ENCODE measurements at places on chromosomes 6 and 20.
A peak's percentile ranks its signal among the peaks of the same experiment; 100 is the strongest.

DNA sequence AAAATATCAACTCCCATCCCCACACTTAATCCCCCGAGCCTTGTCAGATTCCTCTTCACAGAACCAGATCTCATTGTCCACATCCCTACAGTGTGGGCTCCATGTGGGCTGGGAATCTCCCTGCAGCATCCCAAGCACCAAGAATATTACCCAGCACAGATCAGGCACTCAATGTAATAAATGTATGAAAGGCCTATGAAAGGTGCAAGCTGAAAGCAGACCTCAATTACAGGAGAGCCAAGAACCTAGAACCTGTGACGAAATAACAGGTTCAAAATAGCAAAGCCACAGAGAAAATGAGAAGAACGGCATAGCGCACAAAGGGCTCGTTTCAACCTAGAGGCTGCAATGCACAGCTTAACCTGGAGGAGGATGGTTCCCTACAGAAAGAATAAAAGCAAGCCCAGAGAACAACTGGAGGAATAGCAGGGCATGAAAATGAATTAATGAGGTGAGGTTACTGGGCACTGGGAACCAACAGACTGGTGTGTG, 3.1 kb downstream of the SLC23A2 start:
- no peak for DNase-seq

DNA sequence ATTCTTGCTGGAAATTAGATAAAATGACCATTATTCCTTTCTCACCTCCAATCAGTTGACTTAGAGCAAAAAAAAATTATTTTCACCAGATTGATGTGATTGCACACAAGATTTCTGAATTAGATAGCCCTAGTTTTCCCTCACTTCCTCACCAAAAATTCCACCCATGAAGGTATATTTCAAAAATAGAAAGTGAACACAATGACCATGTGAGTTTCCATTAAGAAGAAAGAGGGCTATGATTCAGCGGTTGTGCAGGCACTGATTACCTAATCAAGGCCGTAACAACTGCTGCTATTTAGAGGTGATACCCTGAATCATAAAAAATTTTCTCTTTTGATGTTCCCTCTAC, 19.5 kb upstream of the RALGAPA2 start:
- DNase-seq = no peak

DNA sequence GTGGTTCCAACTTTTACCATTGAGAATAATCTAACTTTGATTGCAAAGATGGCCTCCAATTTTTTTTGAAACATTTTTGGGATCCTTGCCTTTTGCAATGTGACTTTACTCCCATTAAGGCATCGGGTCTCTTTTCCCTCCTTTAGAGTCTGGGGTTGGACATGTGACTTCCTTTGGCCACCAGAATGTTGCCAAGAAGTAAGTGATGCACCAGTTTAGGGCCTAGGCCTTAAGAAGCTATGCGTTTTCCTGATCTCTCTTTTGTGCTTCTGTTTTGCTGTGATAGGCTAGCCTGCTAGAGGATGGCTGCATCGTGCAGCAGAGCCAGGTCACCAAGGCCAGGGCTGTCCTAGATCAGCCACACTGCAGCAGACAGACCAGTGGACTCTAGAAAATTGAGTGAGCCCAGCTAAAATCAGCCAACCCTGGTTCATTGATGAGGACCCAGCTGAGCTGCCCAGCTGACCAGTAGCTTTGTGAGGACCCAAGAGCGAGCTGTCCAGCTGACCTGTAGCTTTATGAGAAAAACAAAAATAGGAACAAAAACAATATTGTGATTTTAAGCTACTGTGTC, 594.0 kb upstream of the JAG1 start:
- DNase-seq = no peak

GRCh38 chr6:166488076-166488685, 98.3 kb downstream of the RAMACL start:
- DNase-seq = peak; percentile 76

DNA sequence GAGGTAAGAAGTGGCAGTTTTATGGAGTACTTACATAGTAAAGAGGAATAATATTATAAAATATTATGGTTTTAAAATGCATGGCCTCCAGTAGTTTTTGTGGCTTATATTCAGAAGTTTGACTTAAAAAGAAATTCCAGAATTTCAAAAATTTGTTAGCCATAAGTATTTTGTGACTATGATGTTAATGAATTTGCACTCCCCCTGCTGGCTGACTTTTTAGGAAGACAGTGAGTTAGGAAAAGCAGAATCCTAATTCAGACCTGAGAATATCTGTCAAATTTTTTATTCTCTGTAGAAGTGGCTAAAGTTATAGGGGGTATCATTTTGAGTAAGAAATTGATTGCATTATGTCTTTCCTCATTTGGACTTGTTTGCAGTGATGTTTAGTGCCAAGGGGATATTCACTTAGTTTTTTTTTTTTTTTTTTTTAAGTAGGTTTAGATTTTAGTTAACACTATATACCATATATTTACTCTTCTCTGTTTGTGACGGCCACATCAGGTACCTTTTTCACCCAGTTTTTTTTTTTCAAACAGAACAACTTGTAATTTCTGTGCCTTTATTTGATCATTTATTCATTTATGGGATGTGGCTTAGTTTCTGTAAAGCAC, 40.8 kb downstream of the ZFAND3 start:
- peak; percentile 34 for DNase-seq

GRCh38 chr20:11266571-11266970, 592.8 kb upstream of the JAG1 start:
- DNase-seq = no peak

GRCh38 chr6:16329233-16329632, 90.8 kb downstream of the GMPR start:
- DNase-seq = no peak

- DNase-seq = no peak
These were observed 64.6 kb downstream of the SLC35F1 start for GRCh38 chr6:117971637-117972036.

- DNase-seq = no peak
These were observed 13.0 kb upstream of the MRPS10 start for GRCh38 chr6:42230345-42231321.

- DNase-seq = peak; percentile 19
These were observed 191.2 kb upstream of the PREP start for GRCh38 chr6:105593805-105594671.

- no peak for DNase-seq
These were observed 50.5 kb downstream of the ZNF831 start for GRCh38 chr20:59214073-59214472.

- DNase-seq = no peak
These were observed 832.6 kb downstream of the QKI start for GRCh38 chr6:164247106-164247505.

GRCh38 chr6:117506180-117506835, 23.8 kb downstream of the DCBLD1 start:
- DNase-seq = no peak

DNA sequence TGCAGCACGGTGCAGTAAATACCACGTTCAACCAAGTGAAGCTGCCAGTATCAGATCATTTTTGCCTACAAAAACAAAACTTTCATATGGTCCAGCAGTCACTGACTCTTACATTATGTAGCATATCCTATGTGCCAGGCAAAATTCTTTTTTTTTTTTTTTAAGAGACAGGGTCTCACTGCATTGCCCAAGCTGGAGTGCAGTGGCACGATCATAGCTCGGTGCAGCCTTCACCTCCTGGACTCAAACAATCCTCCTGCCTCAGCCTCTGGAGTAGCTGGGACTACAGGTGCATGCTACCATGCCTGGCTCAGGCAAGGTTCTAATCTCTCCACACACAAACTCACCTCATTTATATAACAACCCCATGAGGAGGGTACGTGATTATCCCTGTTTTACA, 208.6 kb upstream of the JARID2 start:
- no peak for DNase-seq

GRCh38 chr20:57756213-57756612, 46.4 kb upstream of the PMEPA1 start:
- DNase-seq = no peak

DNA sequence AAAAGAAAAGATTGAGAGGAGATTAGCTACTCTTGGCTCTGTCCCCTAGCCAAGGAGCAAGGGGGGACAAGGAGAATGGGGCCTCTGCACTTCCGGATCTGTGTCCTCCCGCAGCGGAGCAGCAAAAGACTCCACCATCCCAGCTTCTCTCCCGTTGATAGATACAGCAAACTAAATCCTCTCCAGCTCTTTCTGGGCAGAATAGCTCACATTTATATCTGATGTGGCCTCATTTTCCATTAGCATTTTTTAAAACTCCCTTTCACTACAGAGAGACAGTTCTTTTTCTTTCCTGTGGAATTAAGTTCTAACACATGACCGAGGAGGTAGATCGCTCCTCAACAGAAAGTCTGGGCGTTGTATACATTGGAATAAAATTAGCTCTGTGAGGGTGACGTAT, 260.9 kb upstream of the SOX4 start:
- no peak for DNase-seq
